Midbrain (tissue), 1 donor: ENCODE measurements at places on chromosomes 1 and 21.

GRCh38 chr1:23194119-23194984 is 22.9 kb downstream of the HTR1D start:
- no peak for DNase-seq

- DNase-seq, result no peak
These were observed 22.5 kb downstream of the RSPH1 start for GRCh38 chr21:42473498-42474042.

- no peak for DNase-seq
These were observed 56.0 kb upstream of the ABCG1 start for GRCh38 chr21:42162831-42163510.

GRCh38 chr1:5632224-5632623 is 360.0 kb downstream of the NPHP4 start:
- DNase-seq, result no peak

- DNase-seq, result peak; percentile 11
These were observed 2.8 kb upstream of the PHC2 start for GRCh38 chr1:33433509-33434362.

GRCh38 chr1:27021354-27022031 is 8.8 kb upstream of the TENT5B start:
- DNase-seq, result no peak
